ENCODE measurements at places on chromosomes 2 and 18.
A peak's percentile ranks its signal among the peaks of the same experiment; 100 is the strongest.

DNA sequence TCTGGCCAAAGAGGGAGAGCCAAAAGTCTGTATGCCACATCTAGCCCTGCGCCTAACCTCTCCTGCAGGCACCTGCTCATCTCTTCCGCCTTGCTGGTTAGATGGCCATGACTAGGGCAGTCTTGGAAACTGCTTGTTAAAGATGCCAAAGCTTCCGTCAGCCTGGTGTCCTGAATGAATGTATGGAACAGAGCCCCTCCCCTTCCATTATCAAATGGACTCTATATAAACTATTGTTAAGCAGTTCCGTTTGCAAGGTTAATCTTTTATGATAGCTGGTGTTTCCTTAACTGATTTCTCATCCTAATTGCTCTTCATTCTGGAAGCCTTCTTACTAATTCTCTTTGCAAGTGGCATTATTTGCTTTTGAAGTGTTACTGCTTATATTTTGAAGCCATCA is 87.1 kb downstream of the ATP9B start:
- DNase-seq, result no peak

DNA sequence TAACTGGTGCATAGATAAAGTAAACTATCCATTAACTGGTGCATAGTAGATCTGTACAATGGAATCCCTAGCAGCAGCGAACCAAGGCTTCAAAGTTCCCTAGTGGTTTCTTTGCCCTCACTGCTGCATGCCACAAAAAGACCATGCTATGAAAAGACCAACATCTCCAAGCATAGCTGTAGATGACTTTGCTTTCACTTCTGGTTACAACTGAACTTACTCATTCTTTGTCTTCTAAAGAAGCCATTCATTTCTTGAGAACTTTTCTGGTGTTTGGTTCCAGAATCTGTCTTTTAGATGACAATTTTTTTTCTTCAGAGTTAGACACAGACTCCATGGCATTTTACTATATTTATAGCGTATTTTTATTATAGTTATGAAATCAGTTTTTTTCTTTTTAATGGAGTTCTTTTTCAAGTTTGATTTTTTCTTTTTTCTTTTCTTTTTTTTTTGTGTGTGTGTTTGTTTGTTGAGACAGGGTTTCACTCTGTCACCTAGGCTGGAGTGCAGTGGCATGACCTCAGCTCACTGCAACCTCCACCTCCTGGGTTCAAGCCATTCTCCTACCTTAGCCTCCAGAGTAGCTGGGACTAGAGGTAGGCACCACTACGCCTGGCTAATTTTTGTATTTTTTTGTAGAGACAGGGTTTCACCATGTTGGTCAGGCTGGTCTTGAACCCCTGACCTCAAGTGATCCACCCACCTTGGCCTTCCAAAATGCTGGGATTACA is 63.6 kb downstream of the SLC35F5 start:
- peak; percentile 50 for DNase-seq

GRCh38 chr18:6294148-6294784 is 120.4 kb downstream of the L3MBTL4 start:
- peak; percentile 52 for DNase-seq

- no peak for DNase-seq
These were observed 124.0 kb downstream of the PRELID3A start for GRCh38 chr18:12531749-12532148.

DNA sequence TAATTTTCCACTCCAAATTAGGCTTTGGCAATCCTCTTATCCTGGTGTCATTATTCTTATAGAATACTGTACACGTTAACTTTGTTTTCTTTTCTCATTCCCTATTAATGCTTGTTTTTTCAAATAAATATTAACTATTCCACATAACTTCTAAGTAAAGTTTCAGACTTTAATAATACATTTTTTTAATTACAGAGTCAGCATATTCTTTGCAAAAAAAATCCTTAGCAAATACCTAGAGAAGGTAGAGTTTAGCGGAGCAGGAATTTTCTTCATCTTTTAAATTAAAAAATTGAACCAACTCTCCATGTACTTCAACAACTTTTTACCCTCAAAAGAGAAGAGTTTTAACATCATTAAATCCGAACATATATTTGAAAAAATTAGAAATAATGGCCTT is 45.2 kb downstream of the RPRM start:
- no peak for DNase-seq
